ENCODE measurements at places on chromosomes 12 and 14.

DNA sequence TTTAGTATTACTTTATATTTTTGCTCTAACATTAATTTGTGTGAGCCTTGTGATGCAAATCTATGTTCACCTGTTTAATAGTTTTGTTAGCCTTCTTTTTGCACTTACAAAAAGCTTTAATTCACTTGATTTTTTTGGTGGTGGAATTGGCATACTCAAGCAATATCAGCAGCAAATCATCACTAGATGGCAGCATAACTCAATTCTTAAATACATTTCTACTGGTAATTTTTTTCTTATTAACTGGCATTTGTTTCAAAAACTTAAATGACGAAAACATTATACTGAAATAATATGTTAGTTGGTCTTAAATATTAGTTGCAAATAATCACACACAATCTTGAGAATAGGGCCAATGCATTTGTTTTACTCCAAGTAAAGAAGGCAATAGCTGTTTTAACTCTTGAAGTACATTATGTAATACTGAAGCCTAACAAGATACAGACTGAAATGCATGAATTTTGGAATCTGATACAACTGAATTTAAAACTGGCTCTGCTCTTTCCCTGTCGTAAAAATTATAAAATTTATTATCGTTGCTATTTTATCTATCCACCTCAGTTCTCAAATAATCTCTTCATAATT, 151.5 kb downstream of the ATXN7L3B start:
- no peak for DNase-seq

GRCh38 chr14:37397941-37398215, 197.2 kb downstream of the FOXA1 start:
- no peak for DNase-seq

- DNase-seq: no peak
These were observed 554.8 kb downstream of the DIO2 start for GRCh38 chr14:79656496-79656895.

- no peak for DNase-seq
These were observed 68.2 kb downstream of the PAPLN start for GRCh38 chr14:73305499-73305898.
